ENCODE measurements at places on chromosomes 11 and 22.

DNA sequence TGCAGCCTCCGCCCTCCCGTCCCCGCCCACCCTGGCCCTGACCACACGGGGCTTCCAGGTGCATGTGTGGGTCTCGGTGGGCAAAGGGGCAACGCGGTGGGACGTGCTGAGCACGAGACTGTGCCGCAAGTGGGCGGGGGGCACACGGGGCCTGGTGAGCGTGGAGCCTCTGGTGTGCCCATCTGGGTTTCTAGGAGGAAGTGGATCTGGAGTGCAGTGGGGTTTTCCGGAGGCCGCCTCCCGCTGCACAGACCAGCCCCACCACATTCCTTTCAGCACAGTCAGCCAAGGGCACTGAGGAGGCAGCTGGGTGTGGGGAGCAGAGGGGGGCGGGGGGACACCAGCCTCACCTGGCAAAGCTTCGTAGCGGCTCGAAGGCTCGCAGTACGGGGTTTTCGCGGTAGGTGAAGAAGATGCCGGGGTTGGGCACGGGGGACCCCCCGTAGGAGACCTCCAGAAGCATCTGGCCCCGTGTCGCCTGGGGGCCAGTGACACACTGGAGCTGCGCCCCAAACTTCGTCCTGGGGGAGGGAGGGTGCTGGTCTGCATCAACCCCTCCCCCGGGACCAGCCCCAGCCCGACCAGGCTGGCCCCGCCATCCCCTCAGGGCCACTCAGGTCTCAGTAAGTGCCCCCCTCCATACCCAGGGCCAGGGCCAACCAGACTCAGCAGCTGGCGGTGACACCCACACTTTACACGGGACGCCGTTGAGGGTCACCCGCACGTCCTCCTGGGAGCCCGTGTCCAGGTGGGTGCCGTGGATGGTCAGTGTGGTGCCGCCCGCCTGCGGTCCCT is 12.4 kb upstream of the MAPK11 start:
- DNase-seq: no peak

DNA sequence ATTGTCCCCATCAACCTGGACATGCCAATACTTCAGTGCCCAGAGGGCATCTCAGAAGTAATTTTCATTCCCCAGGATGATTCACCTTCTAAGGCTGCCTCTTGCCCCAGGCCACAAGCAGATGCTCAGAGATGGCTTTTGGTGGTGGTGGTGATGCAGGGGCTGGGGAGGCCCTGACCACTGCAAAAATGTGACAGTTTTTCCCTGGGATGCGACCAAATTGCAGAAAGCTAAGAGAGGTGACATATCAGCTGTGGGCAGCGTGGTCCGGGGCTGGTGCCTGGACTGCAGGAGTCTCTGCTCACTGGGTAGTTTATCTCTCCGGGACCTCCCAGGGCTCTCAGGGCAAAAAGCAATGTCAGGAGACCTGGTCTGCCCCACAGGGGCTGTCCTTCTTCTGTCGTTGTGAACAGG is 39.7 kb upstream of the ACCSL start:
- DNase-seq: peak; percentile 47

DNA sequence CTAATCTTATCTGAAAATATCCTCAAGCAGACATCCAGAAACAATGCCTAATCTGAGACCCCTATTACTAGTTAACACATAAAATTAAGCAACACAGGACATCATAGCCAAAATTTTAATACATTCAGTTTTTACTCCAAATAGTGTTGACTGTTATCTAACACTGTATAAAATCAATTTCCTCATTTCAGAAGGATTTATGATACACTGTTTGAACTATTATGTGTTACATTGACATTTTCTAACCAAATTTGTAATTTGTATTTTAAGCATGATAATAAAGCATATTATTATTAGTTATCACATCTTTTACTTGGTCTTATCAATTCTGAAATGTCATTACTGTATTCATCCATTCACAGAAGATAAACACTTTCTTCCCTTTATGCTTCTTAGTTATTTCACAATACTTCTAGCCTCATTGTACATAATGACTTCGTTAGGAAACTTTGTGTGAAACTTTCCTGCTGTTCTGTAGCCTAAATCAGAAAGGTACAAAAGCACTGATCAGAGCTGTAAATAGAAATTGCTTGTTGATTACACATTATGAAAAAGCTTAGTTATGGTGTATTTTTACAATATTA is 1248.9 kb downstream of the JRKL start:
- no peak for DNase-seq

- DNase-seq: no peak
These were observed 20.0 kb upstream of the NDUFC2 start for GRCh38 chr11:78099666-78100065.

- no peak for DNase-seq
These were observed 61.8 kb downstream of the SCUBE1 start for GRCh38 chr22:43281394-43281793.

- no peak for DNase-seq
These were observed 7.7 kb downstream of the CECR2 start for GRCh38 chr22:17376950-17377349.

DNA sequence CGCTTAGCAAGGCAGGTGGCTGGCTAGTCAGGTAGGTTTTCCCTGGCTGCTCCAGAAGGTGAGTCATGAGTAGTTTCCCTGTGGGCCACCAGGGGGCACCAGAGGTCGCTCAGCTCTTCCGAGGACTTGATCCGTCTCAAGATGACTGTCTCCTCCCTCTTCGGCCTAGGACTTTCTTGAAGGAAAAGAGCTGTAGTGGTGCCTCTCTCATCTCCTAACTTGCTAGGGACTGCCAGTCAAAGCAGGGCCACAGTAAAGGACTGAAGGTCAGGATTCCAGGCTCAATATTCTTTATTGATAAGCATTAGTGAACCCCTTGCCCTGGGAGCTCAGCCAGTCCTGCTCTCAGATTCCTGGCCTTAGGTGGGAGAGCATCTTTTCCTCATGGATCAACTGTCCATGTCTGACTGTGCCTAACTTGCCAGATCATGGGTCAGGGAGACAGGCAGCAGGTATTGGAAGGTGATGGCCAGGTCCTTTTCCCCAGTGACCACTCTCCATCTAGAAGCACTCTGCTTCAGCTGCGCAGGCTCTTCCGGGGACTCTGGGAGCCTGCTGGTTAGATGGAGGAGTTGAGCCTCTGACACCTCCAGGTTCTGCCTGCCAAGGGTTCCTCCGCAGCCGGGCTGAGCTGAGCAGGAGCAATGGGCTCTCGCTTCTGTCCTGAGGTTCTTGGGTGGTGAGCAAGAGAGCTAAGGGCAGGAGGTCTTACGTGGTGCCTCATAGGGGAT is 1.9 kb downstream of the POLD4 start:
- DNase-seq: peak; percentile 91
